ENCODE measurements at places on chromosomes 2 and 18.

DNA sequence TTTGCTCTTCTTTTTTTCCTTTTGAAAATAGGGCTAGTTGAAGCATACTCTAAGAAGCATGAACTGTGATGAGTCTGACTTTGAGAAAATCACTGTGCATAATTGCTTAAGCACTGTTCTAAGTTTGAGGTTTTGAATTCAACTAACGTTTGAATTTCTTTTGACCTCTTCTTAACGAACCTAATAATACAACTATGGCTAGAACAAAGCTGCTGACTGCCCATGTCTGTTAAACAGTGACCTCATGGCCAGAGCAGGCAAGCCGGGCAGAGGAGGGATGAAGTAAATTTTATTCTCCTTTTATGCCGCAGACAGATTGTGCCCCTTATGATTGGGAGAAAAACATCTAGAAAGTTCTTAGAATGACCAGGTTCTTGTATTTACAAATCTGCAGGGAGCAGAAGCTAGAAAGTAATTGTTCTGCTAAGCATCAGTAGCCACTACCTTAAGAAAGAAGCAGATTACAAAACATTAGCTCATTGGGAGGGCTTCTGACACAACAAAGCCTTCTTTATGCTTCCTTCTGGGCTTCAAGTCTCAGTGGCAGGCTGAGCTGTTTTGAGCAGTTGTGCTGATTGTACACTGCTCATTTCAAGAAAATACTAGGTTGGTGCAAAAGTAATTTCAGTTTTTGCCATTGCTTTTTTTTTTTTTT, 97.8 kb upstream of the RASGRP3 start:
- DNase-seq, result no peak

- DNase-seq, result no peak
Observed at GRCh38 chr2:20597860-20598183, 53.1 kb downstream of the HS1BP3 start.

GRCh38 chr2:205771666-205772065, 89.4 kb downstream of the NRP2 start:
- DNase-seq, result no peak

DNA sequence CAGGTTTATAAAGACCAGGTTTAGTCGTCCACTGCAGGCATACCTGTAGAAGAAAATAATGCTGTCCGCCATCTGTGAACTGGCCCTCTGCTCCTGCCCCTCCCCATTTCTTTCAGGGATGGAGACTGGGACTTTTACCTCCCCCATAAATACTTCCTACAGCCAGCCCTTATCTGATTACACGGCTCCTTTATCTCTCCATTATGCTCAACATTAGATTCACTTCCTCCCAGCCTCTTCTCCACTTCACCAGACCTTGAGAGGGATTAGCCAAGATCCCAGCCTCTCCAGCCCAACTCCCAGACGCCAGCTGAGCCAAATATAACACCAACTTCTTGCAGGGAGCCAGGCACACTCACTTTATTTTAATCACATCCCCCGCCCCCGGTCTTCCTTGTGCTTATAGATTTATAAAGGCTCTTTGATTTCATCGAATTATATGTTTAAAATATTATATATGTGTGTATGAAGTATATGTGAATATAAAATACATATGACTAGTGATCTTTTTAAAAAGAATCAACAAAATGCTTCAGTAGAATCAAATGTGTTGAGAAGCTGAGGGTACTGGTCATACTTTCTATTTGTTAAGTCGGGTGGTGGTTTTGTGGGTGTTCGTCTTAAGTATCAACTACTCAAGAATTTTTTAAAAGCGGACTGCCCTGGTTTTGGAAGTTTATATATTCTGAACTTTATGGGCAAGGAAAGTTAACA, 81.0 kb downstream of the SPRED2 start:
- DNase-seq, result no peak

DNA sequence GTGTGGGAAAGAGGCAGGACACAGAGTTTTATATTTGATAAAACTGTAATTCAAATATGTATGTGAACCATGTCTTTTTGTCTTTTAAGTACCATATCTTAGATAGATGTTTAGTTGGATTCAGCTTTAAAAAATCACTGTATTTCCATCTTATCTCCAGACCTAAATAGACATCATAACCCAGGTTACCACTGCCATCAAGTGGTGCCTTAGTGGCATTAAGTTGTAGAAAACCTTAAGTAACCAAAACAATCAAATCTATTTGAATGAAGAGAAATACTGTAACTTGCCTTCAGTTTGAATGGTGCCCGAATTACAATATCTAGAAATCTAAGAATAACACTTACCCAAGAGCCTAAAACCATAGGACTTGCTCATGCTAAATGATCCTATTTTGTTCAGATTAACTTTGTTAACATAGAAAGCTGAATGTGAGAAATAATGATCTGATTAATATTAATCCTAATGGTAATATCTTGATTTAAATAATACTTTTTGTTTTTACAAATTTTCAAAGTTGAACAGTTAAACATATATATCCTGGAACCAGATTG, 92.5 kb upstream of the MAP2 start:
- no peak for DNase-seq

DNA sequence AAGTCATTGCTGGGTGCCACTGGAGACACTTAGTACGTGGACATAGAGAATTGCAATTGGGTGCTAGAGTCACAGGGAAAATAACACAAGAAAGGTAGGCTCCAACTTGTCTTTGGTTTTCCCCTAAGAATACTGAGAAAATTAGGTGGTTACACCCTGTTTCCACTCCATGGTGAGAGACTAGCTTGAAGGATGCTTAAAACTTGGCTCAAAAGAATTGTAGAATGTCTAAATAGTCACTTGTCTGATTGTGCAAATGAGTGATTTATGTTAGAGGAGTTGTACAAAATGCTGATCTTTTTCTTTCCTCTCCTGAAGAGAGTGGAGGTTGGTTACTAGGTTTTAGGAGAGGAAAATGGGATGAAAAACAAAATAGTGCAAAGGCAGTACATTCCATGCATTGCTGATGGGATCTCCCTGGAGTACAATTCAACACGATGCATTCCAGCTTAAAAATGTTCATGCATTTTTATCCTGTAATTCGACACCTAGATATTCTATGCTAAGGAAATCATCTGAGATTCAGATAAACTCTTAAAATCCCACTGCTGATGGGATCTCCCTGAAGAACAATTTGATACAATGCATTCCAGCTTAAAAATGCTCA, 2.2 kb upstream of the SERPINB12 start:
- no peak for DNase-seq

- DNase-seq, result no peak
Observed at GRCh38 chr2:67631483-67631882, 234.3 kb downstream of the ETAA1 start.

DNA sequence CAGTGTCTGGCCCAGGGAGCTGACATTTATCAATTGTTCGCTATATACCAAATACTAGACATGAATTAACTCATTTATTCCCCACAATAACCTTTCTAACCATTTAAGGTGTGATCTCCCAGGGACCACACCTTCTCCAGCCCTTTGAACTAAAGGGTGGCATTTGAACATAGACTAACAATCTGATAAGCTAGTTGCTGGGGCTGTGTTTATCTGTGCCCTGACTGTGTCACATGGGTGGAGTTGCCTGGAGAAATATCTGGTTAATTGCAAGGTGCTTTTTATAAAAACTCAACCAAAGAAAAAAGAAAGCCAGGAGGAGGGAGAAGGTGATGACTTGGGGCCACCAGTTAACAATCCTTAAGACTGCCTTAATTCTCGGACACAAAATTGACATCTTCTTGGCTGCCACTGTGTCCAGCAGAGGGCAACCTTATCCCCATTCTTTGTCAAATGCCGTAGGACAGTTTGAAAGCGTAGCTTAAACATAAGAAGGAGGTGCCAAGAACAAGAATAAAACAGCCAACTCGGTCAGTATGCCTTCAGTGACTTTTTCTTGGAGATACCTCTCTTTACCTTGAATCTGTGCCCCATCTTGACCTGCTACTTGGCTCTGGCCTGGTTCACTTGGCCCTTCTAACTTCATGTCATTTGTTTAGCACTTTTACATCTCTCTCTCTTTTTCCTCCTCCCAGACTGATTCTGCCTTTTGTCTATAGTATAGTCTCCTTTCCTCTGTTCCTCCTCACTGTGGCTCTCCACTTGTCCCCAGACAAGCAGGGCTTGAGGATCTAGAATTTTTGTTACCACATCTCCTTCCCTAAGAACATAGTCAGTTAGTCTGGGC, 183.4 kb downstream of the MYO3B start:
- peak; percentile 8 for DNase-seq

DNA sequence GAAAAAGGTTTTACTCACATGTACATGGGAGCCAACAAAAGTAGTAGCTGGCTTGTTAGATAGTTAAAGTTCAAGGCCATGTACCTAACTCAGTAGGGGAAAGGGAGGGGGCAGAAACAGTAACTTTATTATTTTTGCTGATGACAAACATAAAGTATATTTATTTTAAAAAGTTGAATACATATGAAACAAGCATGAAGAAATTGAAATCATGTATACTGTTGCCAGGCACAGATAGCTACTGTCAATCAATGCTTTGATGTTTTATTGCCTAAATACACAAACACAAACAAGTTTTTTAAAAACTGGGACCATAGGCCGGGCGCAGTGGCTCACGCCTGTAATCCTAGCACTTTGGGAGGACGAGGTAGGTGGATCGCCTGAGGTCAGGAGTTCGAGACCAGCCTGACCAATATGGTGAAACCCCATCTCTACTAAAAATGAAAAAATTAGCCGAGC, 7.6 kb upstream of the PSD4 start:
- DNase-seq, result no peak

DNA sequence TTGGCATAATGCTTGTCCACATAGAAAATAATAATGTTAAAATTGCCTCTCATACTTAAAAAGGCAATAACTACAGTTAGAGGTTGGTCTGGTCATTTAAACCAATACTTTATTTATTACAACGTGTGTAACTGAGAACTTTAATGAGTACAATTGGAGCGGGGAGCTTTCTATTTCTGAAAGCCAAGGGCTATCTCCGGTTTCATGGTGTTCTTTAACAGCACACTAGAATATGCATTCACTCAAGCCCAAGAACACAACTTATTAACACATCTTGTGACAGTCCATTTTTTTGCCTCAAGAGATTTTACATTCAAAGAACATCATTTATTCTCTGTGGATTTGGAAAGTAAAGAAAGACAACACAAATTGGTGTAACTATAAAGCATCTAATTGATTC, 131.8 kb downstream of the KCNH7 start:
- DNase-seq, result no peak

DNA sequence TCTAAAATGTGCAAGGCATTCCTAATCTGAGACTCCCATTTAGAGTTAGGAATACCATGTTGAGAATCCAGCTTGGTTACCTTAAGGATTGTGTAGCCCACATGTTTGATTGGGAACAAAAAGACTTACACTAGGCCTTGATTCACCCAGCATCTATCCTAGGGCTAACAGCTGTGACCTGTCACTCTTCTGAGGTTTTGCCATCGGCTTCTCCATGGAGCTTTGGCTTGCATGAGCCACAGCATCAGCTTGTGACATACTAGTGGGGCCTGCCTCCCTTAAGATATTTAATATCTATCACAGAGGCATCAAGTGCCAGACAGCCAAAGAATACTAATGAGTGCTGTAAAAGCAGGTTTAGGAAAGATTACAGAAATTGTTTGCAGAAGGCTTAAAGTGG, 241.3 kb upstream of the UBE2E3 start:
- no peak for DNase-seq

DNA sequence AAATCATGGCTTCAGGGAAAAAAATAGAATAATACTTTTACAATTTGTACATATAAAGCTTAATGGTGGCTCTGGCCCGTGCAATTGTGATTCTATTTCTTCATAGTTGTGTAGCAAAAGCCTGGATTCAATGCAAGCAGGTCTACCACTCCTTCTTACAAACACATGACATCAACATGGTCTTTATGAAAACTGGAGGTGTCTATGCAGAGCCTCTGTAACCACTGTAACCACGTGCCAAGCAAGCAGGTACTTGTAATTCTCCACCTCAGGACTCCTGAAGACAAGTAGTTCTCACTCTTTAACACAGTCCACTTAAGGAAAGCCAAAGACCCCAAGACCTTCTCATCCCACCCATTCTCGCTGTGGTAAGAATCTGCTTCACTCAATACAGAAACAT, 62.6 kb downstream of the METTL4 start:
- DNase-seq, result no peak

DNA sequence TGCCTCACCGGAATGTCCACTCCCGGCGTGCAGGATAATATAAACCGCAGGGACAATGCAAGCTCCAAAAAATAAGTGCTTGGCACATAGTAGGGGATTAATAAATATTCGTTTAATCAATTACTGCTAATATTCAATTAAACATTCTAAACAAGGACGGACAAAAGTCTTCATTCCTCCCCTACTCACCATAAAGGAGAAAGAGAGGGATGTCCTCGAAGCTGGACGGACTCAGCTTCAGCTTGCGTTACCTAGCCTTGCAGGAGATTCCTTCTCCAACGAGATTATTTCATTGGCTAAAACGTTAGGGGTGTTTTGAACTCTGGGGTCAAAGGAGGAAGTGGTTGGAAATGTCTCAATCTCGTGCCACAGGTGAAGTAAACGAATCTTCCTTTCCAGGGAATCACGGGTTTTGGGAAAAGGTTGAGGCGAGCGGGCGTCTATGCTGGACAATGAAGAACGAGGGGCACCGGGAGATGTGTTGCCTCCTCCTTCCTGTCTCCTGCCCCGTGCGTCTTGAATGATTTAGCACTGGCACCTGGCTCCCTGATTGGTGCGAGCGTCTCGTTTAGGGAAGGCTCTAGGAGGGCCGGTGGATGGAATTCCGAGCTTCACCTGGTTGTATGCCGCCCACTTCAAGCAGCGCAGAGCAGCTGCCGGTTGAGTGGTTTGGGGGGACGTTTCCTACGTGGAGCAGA, 2.0 kb upstream of the GAD1 start:
- DNase-seq, result no peak

GRCh38 chr2:46945671-46946070, 30.1 kb upstream of the MCFD2 start:
- no peak for DNase-seq

- DNase-seq, result no peak
Observed at GRCh38 chr18:44859263-44859662, 178.6 kb downstream of the SETBP1 start.

DNA sequence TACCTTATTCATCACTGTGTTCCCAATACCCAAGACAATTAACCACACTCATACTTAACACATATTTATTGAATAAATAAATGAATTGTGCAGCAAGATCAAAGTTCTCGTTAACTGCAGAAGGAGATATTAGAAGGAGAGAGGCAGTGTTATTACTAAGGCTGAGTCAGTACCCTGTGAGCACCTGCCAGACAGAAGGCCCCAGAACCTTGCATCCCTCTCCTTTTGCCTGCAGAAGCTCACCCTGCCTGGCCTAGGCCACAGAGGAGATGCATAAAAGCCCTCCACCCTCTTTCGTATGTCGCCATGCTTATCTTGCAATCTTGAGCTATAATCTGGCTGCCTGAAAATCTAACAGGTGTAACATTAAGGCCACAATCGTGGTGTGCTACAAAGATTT, 20.5 kb upstream of the RNF149 start:
- DNase-seq, result no peak
